ENCODE measurements at places on chromosomes 1 and 21. TPM values are rescaled to one million over a fixed set of nuclear protein-coding genes. Genes with fewer than 3 reads are reported as not detected.
A peak's percentile ranks its signal among the peaks of the same experiment; 100 is the strongest.

GRCh38 chr1:111597426-111597825 is 22.2 kb upstream of the RAP1A start:
- no peaks in the 10 kb centered on the region for H3K27me3 ChIP-seq
- peak overlapping the region; percentile 83 for H3K27ac ChIP-seq
- H3K36me3 ChIP-seq: no peaks in the 10 kb centered on the region
- H3K4me3 ChIP-seq: no peak overlapping the region
- no peak for DNase-seq

DNA sequence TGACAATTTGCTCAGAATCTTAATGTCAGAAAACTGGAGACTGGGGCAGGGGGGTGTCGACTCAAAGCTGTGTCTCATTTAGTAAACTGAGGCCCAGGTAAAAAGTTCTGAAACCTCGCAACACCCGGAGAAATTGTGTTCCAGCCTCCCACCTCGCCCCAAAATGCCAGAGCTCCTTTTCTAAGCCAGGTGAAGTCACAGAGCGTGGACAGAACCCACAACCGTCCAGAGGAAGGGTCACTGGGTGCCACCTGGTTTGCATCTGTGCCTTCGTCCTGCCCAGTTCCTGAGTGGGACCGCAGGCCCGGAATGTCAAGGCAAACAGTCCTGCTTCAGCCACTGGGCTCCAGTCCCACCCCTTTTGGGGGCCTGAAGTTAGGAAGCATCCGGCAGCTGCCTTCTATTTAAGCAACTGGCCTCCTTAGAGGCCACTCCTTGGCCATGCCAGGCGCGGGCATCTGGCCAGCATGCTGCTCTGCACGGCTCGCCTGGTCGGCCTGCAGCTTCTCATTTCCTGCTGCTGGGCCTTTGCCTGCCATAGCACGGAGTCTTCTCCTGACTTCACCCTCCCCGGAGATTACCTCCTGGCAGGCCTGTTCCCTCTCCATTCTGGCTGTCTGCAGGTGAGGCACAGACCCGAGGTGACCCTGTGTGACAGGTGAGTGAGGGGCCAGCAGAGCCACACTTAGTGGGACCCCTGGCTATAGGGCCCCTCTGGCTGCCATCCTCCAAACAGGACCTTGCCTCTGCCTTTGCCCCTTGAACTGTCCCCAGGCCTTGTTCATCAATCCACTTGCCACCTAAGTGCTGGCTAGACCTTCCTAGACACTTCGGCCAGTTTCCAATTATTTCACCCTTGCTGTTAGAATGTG is at the start of gene TAS1R1:
TSS of gene TAS1R1 (plus strand) at position 401 of the 872 bp plus-strand sequence. CDS start at position 468, 67 bp downstream.
- peaks cover 20% of the 10 kb centered on the region for H3K4me1 ChIP-seq
- peaks cover 2% of the 10 kb centered on the region for H3K36me3 ChIP-seq
- H3K27me3 ChIP-seq: no peaks in the 10 kb centered on the region
- no peak for DNase-seq
- H3K4me3 ChIP-seq: peak within 1 kb of the TSS; percentile 69

GRCh38 chr1:7224644-7225043 is 439.4 kb downstream of the CAMTA1 start:
- H3K27ac ChIP-seq: no peak overlapping the region
- no peak overlapping the region for H3K4me3 ChIP-seq
- no peak for DNase-seq
- no peaks in the 10 kb centered on the region for H3K27me3 ChIP-seq
- no peaks in the 10 kb centered on the region for H3K36me3 ChIP-seq

DNA sequence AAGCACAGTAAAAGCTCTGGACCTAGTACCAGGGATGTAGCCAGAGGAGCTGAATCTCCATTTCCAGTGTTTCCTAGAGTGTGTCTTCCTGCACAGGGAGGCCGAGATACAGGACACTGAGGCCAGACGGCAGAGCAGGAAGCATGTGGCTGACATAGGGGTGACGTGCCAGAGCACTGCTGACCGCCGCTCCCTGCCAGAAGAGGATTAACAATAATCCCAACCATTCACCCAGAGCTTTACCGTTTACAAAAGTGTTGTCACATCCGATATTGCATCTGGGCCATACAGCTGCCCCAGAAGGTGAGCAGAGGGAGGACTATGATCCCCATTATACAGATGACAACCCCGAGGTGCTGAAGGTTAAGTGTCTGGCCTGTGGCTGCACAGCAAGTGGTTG is 5.8 kb upstream of the CLDN19 start:
- no peak overlapping the region for H3K4me3 ChIP-seq
- H3K4me1 ChIP-seq: no peaks in the 10 kb centered on the region
- H3K27ac ChIP-seq: no peak overlapping the region

GRCh38 chr1:34863501-34863900 is 4.0 kb upstream of the SMIM12 start:
- no peaks in the 10 kb centered on the region for H3K36me3 ChIP-seq
- no peak for DNase-seq
- peaks cover 58% of the 10 kb centered on the region for H3K4me1 ChIP-seq
- peak overlapping the region; percentile 12 for H3K27ac ChIP-seq

DNA sequence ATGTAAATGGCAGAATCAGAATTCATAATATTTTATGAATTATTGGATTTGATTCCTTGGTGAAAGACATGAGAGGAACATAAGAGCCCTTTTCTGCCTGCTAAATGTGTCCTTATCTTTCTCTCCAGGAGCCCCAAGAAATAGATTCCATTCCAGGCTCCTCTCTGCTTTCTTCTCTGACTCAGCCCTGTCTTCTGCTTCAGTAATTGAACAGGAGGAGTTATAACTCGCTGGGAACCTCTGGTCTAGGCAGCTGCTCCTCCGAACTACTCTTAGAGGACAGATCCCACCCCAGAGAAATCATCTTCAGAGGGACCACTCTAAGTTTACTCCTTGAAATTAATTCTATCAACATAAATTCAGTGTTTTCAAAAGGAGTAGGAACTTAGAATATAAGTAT is 78.4 kb downstream of the RGS21 start:
- H3K4me1 ChIP-seq: no peaks in the 10 kb centered on the region
- H3K4me3 ChIP-seq: no peak overlapping the region
- no peaks in the 10 kb centered on the region for H3K36me3 ChIP-seq
- DNase-seq: no peak
- H3K27ac ChIP-seq: no peak overlapping the region

- no peaks in the 10 kb centered on the region for H3K36me3 ChIP-seq
- no peaks in the 10 kb centered on the region for H3K4me1 ChIP-seq
- no peak overlapping the region for H3K4me3 ChIP-seq
- no peak overlapping the region for H3K27ac ChIP-seq
- H3K27me3 ChIP-seq: no peaks in the 10 kb centered on the region
- no peak for DNase-seq
These were observed 15.4 kb upstream of the ZBTB21 start for GRCh38 chr21:42025376-42026081.

DNA sequence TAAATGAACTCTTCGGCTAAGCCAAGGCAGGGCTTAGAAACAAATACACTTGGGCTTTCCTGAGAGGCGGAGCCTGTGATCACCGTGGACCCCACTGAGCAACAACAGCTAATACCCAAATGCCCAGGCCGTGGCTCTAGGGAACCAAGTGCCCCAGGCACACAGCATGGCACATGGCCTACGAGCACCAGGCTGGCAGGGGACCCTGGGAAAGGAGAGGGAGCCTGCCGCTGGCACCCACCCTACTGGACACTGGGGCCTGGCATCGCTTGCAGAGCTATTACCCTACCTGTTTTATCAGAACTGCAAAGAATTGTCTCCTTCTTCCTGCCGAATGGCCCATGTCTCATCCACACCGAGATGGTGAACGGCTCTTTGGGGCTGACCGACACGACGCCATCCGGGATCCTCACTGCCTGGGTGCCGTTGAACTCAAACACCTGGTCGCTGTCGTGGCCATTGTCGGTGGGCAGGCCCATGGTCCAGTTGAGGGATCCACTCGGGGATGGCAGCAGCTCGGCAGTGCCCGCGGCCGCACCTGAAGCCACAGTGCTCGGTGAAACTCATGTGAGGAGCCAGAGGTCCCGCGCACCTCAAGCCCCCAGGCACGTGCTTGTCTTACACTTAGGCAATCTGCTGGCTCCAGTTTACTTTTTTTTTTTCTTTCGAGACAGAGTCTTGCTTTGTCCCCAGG is 79.5 kb downstream of the CLSTN1 start:
- peaks cover 59% of the 10 kb centered on the region for H3K36me3 ChIP-seq
- no peaks in the 10 kb centered on the region for H3K27me3 ChIP-seq
- DNase-seq: no peak
- H3K4me1 ChIP-seq: no peaks in the 10 kb centered on the region
- H3K4me3 ChIP-seq: no peak overlapping the region
- no peak overlapping the region for H3K27ac ChIP-seq

GRCh38 chr1:216462066-216462775 is 39.0 kb upstream of the USH2A start:
- H3K36me3 ChIP-seq: no peaks in the 10 kb centered on the region
- DNase-seq: no peak
- H3K27me3 ChIP-seq: no peaks in the 10 kb centered on the region
- H3K27ac ChIP-seq: no peak overlapping the region
- H3K4me3 ChIP-seq: no peak overlapping the region

GRCh38 chr1:97947695-97948094 is 26.9 kb upstream of the DPYD start:
- H3K36me3 ChIP-seq: no peaks in the 10 kb centered on the region
- no peak for DNase-seq
- H3K27me3 ChIP-seq: no peaks in the 10 kb centered on the region
- H3K4me1 ChIP-seq: no peaks in the 10 kb centered on the region
- H3K4me3 ChIP-seq: no peak overlapping the region

- no peak for DNase-seq
- H3K4me1 ChIP-seq: no peaks in the 10 kb centered on the region
- no peaks in the 10 kb centered on the region for H3K27me3 ChIP-seq
These were observed 175.4 kb downstream of the IGSF21 start for GRCh38 chr1:18282851-18283600.

- no peaks in the 10 kb centered on the region for H3K4me1 ChIP-seq
- H3K4me3 ChIP-seq: no peak overlapping the region
- H3K27me3 ChIP-seq: no peaks in the 10 kb centered on the region
- DNase-seq: no peak
- no peak overlapping the region for H3K27ac ChIP-seq
These were observed 95.7 kb downstream of the FASLG start for GRCh38 chr1:172754609-172755008.

DNA sequence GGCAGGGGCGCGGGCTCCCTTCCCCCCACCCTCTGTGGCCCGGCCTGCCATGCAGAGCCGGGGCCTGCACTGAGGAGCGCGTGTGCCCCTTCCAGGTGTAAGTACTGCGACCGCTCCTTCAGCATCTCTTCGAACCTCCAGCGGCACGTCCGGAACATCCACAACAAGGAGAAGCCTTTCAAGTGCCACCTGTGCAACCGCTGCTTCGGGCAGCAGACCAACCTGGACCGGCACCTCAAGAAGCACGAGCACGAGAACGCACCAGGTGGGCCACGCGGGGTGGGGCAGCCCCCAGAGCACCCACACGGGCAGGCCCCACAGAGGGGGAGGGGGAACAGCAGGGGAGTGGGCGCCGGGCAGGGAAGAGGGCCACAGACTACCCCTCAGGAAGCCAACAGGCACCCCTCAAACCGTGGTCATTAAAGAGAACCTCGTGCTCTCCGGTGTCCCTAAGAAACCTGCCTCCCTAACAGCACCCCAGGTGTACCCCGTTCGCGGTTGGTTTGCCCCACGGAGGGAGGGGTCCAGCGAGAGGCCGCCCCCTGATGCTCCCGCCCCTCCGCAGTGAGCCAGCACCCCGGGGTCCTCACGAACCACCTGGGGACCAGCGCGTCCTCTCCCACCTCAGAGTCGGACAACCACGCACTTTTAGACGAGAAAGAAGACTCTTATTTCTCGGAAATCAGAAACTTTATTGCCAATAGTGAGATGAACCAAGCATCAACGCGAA is 28.8 kb upstream of the ARHGEF16 start:
- peaks cover 4% of the 10 kb centered on the region for H3K4me1 ChIP-seq
- H3K36me3 ChIP-seq: no peaks in the 10 kb centered on the region
- peaks cover 4% of the 10 kb centered on the region for H3K27me3 ChIP-seq
- DNase-seq: no peak
- H3K27ac ChIP-seq: no peak overlapping the region

- no peaks in the 10 kb centered on the region for H3K36me3 ChIP-seq
- no peaks in the 10 kb centered on the region for H3K4me1 ChIP-seq
- H3K27ac ChIP-seq: no peak overlapping the region
- DNase-seq: peak; percentile 41
- no peak overlapping the region for H3K4me3 ChIP-seq
These were observed 12.3 kb downstream of the OR2T11 start for GRCh38 chr1:248622570-248623001.

- H3K27ac ChIP-seq: no peak overlapping the region
- no peaks in the 10 kb centered on the region for H3K36me3 ChIP-seq
- DNase-seq: no peak
- no peak overlapping the region for H3K4me3 ChIP-seq
- no peaks in the 10 kb centered on the region for H3K27me3 ChIP-seq
- no peaks in the 10 kb centered on the region for H3K4me1 ChIP-seq
These were observed 138.3 kb upstream of the DUSP10 start for GRCh38 chr1:221880182-221880581.

DNA sequence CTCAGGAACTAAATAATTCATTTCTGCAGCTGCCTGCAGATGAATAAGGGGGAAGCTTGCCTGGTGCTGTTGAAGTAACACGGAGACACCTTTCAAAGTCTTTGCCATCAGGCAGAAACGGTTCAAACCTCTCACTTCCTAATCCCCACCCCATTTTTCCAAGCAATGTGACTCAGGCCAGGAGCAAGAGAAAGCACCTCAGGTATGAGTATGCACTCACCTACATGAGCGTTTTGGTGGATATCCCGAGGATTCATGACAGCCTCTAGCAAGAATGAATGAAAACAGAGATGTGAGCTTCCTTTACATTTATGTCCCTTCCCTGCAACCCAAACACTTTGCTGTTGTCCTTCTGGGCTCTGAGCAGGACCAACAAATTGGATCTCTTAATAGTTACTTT is 63.4 kb upstream of the LAX1 start:
- DNase-seq: no peak
- H3K4me3 ChIP-seq: no peak overlapping the region
- H3K27ac ChIP-seq: peak overlapping the region; percentile 25
- peaks cover 3% of the 10 kb centered on the region for H3K4me1 ChIP-seq
- peaks cover 80% of the 10 kb centered on the region for H3K36me3 ChIP-seq

- H3K4me3 ChIP-seq: no peak overlapping the region
- no peaks in the 10 kb centered on the region for H3K27me3 ChIP-seq
- H3K36me3 ChIP-seq: no peaks in the 10 kb centered on the region
- H3K27ac ChIP-seq: no peak overlapping the region
- H3K4me1 ChIP-seq: peaks cover 8% of the 10 kb centered on the region
These were observed 26.7 kb upstream of the TP53BP2 start for GRCh38 chr1:223872308-223872901.

- H3K4me3 ChIP-seq: no peak overlapping the region
- no peak for DNase-seq
- no peak overlapping the region for H3K27ac ChIP-seq
- H3K27me3 ChIP-seq: no peaks in the 10 kb centered on the region
- peaks cover 19% of the 10 kb centered on the region for H3K4me1 ChIP-seq
These were observed 13.2 kb downstream of the SLX9 start for GRCh38 chr21:44952929-44953627.

CHI3L2 gene
- total RNA-seq: 21.1 TPM

CFHR4 gene
- total RNA-seq: not detected

RGL1 gene
- total RNA-seq: 0.16 TPM

ADCY10 gene
- 0.42 TPM for total RNA-seq

EFNA1 gene
- total RNA-seq: 1.9 TPM

RPE65 gene
- total RNA-seq: not detected

USH2A gene
- not detected for total RNA-seq

FMO5 gene
- 6.0 TPM for total RNA-seq

CFHR5 gene
- not detected for total RNA-seq

CDK18 gene
- total RNA-seq: 4.0 TPM

SPATA1 gene
- 4.1 TPM for total RNA-seq
